ENCODE measurements at places on chromosomes 4 and X.

- DNase-seq, result no peak
Observed at GRCh38 chr4:79632114-79632513, 224.1 kb upstream of the GK2 start.

DNA sequence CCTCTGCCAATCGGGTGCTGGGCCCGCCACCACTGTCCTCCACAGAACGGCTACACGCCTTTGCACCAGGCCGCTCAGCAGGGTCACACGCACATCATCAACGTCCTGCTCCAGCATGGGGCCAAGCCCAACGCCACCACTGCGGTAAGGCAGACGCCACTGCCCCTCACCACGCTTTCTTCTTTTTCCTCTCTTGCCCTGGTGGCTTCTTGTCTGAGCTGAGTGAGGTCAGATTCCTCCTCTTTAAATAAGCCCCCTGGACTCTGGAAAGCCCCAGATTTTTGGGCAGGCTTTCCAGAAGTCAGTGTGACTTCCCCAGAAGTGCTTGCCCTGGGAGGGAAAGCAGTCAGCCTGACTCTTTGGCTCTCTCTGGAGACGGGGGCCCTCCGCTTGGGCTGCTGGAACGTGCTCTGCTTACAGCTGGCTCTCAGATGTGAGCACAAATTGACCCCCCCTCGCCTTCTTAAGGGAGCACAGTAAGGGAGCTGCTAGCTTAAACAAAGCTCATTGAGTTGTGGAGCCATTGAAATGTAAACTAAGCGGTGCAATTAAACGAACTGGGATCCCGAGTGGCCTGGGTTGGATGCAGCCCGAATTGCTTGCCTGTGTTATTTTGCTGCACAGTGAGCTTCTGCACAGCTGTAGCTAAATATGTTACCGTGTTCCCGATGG, 243.1 kb downstream of the ANK2 start:
- DNase-seq, result no peak

- DNase-seq, result no peak
Observed at GRCh38 chrX:34810364-34810763, 132.2 kb upstream of the FAM47B start.

DNA sequence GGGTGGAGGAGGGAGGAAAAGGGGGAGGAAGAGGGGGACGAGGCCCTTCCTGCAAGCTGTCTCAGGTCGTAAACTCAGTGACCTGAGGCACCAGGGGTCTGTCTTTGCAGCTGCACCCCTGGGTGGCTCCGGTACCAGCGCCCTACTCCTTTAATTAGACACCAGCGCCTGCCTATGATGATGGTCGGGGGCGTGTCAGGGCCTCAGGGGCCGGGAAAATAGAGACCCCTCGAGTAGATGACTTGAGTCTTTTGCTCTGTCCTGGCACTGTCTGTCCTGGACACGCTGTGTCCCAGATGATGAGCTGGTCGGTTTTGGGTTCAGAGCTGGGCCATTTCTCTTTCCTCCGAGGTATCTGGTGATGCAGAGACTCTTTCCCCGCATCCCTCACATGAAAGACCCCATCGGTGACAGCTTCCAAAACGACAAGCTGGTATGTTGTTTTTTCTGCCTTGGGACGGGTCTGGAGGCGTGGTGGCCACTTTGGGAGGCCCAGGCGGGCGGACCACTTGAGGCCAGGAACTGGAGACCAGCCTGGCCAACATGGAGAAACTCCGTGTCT, 11.2 kb downstream of the SLC25A6 start:
- DNase-seq, result no peak

All from NCI-H526 treated with DMSO at 0.1 percent for 48 hours (cell line).